Ovary (tissue), 10 donors: ENCODE measurements at places on chromosomes 7 and 10. TPM values are rescaled to one million over a fixed set of nuclear protein-coding genes. Genes with fewer than 3 reads are reported as not detected.

Gene CHST3
- 51.0 TPM for polyA plus RNA-seq

Gene MEOX2
- polyA plus RNA-seq = 5.0 TPM

GRCh38 chr7:139583826-139584553, 60.5 kb downstream of the CLEC2L start:
- no peak for DNase-seq

DNA sequence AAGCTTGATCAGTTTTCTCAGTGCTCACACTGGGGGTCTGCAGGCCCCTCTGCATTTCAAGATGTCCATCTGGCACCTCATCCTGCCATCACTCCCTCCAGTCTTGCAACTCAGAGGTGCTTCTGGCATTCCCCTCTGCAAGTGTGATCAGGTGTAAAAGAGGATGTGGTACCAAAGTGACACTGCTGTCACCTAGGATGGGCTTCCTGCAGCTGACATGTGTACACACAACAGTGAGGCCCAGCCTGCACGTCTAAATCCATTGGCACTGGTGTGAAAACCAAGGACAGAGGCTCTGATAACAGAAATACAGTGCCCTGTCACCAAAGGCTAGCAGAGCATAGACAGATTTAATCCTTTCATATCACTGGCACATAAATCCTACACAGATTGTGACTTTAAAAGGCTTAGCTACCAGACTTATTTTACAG, 162.5 kb upstream of the CELF2 start:
- DNase-seq = no peak

- no peak for DNase-seq
Observed at GRCh38 chr7:81839708-81840369, 70.0 kb upstream of the HGF start.

DNA sequence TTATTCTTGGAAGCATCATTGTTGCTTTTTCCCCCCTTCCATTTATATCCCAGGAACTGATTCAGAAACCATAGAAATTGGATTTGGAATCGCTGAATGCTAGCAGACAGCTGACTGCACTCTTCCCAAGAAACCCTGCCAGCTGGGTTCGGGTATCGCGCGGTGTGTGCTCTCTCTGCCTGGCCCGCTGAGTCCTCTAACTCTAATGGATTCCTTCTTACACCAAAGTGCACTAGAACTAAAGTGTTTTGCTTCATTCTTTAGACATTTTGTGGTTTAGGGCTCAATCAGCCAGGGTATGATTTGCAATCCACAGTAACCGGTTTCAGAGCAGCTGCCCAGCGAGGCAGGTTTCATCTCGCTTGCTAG, 92.2 kb downstream of the EGFR start:
- no peak for DNase-seq

DNA sequence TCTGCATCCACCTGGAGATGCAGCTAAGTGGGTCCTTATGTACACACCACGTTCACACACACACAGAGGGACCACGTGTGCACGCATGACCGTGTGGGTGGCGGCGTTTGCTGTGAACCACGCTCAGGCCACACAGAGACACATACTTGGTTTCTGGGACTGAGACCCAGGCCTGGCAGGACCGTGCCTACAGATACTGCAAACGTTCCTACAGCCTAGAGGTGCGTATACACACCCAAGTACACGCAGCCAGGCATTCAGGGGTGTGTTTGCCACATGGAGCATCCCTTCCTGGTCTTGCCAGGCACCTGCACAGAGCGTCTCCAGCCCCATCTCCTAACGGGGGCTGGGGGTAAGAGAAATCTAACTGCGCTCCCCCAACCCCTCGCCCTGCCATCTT, 49.0 kb upstream of the GTF2IRD1 start:
- no peak for DNase-seq

GRCh38 chr10:6674291-6674690, 94.2 kb upstream of the PRKCQ start:
- DNase-seq = no peak

DNA sequence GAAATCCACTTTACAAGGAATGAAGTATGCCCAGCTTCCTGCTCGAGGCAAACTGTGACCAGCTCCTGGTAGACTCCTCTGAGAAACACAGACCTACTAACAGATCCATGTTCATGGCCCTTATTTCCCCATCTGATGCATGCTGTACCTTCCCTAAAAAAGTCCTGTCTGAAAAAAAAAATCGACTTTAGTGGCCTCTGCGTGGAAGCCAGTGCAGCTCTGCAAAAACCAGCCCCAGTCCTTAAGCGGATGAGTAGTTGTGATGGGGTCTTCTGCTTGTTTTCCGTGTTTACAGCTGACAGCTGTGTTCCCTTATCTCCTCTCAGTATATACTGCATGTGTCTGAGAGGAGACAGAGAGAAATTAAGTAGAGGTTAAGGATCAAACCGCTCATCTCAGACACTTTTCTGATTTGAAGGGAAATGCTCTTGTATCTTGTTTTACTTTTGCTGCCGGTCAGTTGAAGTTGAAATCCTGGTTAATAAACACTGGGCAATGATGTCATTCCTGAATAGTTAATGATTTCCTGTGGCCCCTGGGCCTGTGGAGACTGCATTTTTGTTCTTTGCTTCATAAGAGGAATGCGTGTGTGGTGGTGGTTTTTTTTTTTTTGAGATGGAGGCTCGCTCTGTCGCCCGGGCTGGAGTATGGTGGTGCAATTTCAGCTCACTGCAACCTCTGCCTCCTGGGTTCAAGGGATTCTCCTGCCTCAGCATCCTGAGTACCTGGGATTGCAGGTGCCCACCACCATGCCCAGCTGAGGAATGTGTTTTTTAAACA, 67.6 kb downstream of the DOCK1 start:
- DNase-seq = no peak

GRCh38 chr10:1715821-1716220, 21.5 kb downstream of the ADARB2 start:
- DNase-seq = no peak

GRCh38 chr7:105387508-105388355, 989 bp downstream of the SRPK2 start:
- DNase-seq = peak; percentile 50
